Fibroblast of skin of right biceps (primary cell): ENCODE measurements at places on chromosomes 11 and 22.

DNA sequence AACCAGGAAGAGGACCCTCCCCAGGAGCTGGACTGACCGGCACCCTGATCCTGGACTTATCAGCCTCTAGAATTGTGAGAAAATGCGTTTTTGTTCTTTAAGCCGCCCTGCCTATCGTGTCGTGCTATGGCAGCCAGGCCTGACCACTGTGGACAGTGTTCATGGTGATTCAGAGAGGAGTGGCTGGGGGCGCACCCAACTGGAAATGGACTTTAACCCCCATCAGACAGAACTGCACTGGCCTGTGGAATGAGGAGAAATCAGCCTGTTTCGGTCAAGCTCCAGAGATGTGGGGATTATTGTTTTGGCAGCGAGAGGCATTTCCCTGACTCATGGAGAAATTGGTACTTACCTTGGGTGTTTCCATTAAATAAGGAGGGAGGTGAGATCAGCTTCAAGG, 1437.8 kb downstream of the BRD1 start:
- no peak for DNase-seq

- no peak for DNase-seq
Observed at GRCh38 chr22:46867106-46867505, 104.7 kb downstream of the TBC1D22A start.

GRCh38 chr11:60263402-60263801, 17.1 kb upstream of the MS4A4A start:
- no peak for DNase-seq

GRCh38 chr11:2799881-2800654, 85.5 kb downstream of the CDKN1C start:
- no peak for DNase-seq

DNA sequence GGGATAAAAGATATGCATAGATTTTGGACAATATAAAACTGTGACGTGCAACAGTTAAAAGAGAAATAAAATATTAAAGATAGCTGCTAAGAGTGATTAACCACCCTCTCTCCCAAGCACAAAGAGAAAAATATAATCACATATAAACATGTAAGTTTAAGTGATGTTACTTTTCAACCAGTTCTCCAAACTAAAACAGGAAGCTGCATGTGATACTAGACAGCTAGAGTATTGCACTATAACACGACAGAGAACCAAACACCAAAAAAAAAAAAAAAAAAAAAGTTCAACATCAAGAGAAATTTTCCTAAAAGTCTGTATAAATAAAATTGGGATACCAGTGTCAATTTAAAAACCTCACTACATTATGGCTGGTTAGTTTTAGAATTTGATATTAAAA, 79.1 kb downstream of the PICALM start:
- DNase-seq = no peak

DNA sequence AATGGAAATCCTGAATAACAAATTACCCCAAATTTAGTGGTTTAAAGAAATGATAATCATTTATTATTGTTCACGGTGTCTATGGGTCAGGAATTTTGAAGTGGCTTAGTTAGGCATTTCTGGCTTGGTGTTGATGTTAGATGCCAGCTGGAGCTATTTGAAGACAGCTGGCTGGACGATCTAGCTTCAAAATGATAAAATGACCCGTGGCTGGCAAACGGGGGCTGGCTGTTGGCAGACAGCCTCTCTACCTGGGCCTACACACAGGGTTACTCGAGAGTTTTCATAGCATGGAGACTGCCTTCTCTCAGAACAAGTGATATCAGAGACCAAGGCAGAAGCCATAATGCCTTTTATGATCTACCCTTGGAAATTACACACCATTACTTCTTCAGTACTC, 285.2 kb downstream of the METTL15 start:
- DNase-seq = no peak

DNA sequence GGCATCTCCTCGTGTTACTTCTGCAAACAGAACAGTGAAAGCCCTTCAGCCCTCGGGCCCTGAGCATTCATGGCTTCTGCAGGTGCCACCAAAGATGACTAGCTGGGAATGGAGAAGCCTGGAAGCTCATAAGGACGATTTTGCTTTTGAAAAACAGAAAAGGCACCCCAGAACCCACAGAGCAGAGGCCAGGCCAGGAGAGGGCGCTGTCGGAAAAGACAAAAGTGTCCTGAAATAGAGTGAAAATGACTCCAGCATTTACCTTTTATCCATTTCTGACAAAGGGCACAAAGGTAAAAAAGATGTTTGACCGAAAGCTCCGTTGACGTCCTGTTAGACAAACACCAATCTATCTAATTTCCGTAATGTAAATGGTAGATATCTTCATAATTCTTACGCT, 37.6 kb downstream of the ZNF195 start:
- no peak for DNase-seq

GRCh38 chr11:20127671-20128527, 32.4 kb downstream of the DBX1 start:
- DNase-seq = peak; percentile 59

DNA sequence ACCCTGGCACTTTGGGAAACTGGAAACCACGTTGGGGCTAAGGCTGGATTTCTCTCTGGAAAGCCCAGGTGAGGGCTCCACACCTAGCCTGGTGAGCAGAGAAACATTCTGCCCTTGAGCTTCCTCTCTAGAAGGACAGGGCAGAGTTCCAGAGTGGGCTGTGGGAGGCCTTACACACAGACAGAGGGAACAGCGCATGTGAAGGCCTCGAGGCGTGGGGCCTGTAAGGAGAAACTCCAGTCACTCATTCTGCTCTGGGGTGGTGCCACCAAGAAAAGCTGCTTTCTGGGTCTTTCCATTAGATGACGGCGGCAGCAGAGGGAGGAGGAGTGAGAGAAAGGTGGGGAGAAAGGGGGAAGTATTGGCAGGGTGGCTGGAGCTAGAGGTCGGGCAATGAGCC, 183.1 kb downstream of the CHST1 start:
- no peak for DNase-seq

GRCh38 chr11:119056421-119056999, 495 bp downstream of the HYOU1 start:
- peak; percentile 8 for DNase-seq

DNA sequence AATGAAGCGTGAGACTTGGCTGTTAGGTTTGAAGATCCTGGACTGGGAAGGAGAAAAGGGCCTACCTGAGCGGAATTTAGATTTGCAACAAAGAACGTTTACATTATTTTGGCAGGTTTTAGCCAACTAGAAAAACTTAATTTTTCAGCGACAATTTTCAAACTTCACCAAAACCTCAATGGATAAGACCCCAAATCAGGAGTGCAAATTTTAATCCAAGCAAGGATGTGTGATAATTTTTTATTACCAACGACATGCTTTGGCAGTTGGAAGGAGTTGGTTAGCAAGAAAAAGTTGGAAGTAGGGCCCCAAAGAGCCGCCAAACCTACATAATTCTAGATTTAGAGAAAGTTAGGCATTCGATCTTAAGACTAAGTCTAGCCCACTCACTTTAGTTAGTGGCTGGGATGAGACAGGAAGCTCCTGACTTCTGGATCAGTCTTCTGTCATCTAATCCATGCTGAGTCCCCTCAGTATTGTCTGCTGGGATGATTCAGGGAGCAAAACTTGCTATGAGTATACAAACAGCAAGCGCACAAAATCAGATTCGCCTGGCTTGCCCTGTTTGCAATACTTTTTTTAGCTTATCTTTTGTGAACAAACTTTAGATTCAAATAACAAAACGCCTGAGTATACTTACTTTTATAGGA, 787 bp upstream of the RDX start:
- peak; percentile 59 for DNase-seq

- peak; percentile 36 for DNase-seq
Observed at GRCh38 chr22:49827271-49827852, 311 bp downstream of the BRD1 start.

- DNase-seq = no peak
Observed at GRCh38 chr11:719214-720016, 13.4 kb downstream of the EPS8L2 start.

DNA sequence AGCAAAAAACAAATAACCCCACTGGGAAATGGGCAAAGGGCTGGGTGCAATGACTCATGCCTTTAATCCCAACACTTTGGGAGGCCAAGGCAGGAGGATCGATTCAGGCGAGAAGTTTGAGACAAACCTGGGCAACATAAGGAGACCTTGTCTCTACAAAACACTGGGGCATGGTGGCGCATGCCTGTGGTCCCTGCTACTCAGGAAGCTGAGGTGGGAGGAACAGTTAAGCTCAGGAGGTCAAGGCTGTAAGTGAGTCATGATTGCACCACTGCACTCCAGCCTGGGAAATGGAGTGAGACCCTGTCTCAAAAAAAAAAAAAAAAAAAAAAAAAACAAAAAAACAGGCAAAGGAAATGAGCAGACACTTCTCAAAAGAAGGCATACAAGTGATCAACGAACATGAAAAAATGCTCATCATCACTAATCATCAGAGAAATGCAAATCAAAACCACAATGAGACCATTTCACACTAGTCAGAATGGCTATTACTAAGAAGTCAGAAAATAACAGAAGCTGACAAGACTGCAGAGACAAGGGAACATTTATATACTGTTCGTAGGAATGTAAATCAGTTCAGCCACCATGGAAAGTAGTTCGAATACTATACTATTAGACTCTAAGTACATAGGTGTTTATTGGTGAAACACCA, 48.2 kb upstream of the SMCO4 start:
- DNase-seq = peak; percentile 25

DNA sequence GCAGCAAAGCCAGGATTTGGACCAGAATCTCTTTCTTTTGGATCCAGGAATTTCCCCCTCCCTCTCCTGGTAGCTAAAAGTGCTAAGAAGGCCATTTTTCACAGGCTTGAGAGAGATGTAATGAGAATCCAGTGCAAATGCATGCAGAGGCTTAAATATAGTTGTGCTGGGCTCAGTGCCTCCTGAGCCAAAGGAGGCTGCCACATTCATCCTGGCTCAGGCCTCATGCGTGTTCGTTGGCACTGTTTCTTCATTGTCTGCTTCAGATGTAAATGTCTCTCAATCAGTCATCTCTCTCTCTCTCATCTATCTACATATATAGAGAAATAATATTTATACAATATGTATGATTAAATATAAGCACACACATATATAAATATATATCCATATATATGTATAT, 83.6 kb downstream of the INSC start:
- no peak for DNase-seq

DNA sequence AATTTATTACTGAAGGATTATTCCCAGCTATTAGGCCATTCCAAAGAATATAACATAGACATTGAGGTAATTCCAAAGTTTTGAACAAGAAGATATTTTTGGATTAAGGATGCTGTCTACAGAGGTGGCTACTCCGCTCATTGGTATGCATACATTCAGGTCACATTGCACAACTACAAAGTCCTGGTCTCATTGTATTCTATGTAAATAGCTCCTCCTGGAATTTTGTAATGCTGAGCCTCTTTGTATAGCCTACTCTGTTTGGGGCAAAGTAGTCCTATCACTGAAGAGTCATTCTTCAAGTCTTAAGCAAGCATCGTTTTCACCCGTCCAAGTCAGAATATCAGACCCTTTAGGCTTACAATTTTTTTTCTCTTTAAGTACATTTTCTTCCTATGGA, 142.4 kb downstream of the KIF18A start:
- peak; percentile 49 for DNase-seq

GRCh38 chr11:134498326-134499139, 86.5 kb upstream of the B3GAT1 start:
- DNase-seq = no peak

DNA sequence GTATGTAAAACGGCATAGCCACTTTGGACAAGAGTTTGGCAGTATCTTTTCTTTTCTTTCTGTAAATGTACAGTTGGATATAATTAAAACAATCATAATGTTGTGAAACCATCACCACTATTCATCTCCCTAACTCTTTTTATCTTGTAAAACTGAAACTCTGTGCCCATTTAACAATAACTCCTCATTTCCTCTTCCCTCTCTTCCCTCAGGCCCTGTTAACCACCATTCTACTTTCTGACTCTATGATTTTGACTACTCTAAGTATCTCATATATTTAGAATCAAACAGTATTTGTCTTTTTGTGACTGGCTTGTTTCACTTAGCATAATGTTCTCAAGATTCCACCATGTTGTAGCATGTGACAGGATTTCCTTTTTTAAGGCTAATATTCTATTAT, 10.2 kb downstream of the SCUBE2 start:
- DNase-seq = no peak

DNA sequence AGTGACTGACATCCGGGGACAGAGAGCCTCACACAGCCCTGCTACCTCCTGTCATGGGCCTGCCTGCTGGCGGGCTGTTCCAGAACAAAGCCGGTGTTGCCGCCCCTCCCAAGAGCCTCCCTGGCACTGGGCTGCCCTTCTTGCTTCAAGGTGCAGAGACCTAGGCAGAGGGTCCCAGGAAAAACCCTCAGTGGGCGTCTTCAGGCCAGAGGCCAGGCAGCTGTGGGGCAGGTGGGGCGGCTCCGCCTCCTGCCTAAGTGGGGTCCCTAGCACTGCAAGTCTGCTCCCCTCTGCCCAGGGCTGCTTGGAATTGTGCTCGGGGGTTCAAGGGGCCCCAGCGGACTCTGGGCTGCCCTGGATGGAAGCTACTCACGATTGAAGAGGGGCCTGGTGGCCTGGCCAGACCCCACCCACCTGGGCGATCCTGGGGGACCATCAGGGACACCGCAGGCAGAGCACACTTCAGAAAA, 20.4 kb upstream of the GNB1L start:
- DNase-seq = no peak

DNA sequence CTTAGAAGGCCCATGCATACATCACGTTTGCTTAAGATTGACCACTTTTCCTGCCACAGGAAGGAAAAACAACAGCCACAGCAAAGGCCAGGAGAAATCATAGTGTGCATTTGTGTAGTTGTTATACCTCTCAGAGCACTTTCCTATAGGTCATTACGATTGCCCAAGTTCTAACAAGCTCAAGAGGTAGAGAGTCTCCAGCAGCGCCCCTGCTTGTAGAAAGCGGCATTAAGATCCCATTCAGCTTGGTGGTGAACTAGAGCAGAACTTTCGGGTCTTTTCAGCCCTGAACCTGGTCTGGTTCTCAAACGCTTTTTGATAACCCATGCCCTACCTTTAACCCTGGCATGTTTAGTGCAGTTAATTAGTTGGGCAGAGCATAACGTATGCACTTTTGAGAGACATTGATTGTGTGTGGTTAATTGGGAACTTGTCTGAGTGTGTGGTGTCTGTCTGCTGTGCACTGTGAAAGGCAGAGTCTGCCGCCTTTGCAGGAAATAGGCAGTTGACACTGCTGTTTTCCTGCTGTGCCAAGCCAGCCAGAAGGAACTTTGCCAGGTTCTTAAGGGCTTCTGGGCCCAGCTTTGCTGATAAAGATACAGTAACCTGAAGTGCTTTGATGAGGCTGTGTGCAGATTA, 109.9 kb upstream of the CLMP start:
- no peak for DNase-seq

- no peak for DNase-seq
Observed at GRCh38 chr11:108927791-108928545, 263.1 kb downstream of the DDX10 start.
